RPMI8226 (cell line): ENCODE measurements at places on chromosomes 7 and 10.

DNA sequence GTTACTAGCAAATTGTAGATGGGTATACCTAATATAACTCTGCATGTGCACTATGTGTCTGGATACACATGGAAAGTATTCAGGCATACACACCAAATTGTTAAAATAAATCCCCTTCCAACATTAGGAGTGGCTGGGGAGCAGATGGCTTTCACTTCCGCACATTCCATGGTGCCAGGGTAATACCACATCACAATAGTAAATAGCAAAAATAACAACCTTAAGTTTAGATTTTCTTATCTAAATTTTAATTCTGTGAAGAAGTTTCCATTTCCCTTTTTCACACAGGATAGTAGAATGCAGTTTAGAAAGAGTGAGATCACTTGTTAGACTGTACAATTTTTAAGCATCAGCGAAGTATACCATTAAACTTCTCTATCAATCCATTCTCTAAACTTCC lies 5.8 kb upstream of the ALOX5 start:
- DNase-seq: no peak

- no peak for DNase-seq
Observed at GRCh38 chr10:111100198-111100597, 23.4 kb downstream of the ADRA2A start.

- no peak for DNase-seq
Observed at GRCh38 chr10:132494866-132495630, 42.5 kb upstream of the INPP5A start.

GRCh38 chr10:78071857-78072179 lies 38.2 kb downstream of the RPS24 start:
- no peak for DNase-seq

DNA sequence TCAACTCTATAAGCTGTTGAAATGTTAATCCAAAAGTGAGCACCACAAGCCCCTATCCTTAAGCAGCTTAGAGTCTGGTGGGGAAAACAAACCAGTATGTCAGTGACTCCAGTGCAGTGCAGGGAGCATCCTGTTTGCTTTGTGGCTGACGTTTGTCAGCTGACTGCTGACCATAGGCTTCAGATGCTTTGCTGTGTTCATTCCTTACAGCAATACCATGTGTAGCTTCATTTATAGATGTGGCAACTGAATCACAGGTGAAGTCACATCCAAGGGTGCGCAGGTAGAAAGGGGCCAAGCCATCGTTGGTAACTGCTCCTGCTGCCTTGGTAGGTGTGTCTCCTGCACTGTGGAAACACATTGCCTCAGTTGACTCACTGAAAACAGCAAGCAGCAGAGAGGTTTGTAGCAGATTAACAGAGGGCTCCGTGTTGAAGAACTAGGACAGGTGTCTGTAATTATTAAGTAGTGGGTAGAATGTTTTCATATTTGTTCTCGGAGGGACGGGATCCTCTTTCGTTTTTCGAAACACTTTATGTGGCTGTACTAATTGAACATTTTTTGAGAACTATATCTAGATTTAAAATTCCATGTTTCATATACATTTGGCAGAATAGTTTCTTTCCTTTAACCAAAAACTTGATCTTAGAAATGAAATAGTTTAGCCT lies 2.0 kb downstream of the INSIG1 start:
- peak; percentile 46 for DNase-seq
